ENCODE measurements at places on chromosomes 3 and 15.

GRCh38 chr3:135136361-135137100 is 341.5 kb downstream of the EPHB1 start:
- DNase-seq: no peak

DNA sequence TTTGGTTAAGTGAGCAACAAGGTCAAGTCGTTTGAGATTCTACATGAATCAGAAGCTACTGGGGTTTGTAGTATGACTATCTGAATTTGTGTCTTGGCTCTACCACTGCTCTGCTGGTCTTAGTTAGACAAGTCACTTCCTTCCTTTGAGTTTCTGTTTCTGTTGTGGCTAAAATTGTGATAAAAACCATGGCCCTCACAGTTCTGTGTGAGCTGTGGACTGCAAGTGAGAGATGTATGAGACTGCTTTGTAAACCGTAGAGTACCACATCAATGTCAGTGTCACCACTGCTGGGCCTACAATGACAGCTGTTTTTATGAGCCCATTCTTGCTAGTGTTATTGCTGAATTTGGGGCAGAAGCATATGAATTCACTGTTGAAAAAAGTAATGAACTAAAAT is 32.7 kb downstream of the RARB start:
- no peak for DNase-seq

DNA sequence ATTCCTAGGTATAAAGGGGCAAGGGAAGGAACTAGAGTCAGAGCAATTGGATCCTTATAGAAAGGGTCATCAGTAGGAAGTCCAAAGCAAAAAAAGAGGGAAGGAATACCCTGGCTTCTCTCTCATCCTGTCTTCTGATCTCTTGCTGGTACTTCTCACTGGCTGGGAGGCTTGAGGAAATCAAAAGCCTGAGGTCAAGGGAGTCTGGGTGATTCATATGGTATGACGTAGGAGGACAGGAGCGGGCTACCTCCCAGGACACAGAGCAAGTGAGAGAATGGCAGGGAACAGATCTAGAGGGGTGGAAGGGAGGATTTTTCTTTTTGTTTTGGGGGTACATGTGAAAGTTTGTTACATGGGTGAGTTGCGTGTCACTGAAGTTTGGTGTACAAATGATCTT is 76.0 kb downstream of the CFAP20DC start:
- no peak for DNase-seq

GRCh38 chr3:99439892-99440291 is 198.5 kb upstream of the COL8A1 start:
- DNase-seq: no peak

- no peak for DNase-seq
Measured at GRCh38 chr3:5310509-5310908, 123.0 kb downstream of the EDEM1 start.

DNA sequence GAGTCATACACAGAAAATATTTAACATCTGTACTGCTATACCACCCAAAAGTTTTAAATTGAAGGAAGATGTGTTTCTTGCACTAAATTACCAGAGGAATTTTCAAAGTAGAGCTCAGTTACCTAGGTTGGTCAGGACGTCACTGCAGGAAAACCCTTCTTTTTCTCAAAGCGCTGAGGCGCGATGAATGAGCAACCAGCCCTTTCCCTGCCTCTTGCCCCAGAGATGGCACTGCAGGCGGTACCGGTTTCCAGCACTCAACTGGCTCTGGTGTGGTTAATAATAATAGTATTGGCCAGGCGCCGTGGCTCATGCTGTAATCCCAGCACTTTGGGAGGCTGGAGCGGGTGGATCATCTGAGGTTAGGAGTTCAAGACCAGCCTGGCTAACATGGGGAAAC is 49.3 kb downstream of the HES1 start:
- DNase-seq: no peak
